Iris pigment epithelial cell (primary cell): ENCODE measurements at places on chromosomes 7 and 10.

GRCh38 chr10:22323538-22324305 lies 2.8 kb downstream of the BMI1 start:
- no peak for DNase-seq

DNA sequence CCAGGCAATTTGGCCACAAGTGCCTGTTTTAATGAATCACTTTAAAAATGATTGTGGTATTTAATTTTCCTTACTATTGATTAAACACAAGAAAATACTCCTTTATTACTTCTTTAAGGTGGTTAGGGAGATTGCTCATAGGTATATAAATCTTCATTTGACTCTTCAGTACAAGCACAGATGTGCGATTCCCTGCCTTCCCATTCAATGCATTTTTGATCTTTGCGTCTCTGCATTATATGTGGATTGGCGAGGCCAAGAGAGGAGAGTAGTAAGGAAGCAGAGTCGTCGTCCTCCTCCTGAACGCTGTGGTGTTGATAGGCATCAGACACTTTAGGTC lies 683.7 kb downstream of the LRMDA start:
- DNase-seq: no peak

- DNase-seq: no peak
Measured at GRCh38 chr7:8229927-8230326, 32.0 kb downstream of the ICA1 start.

GRCh38 chr7:29330136-29330535 lies 135.6 kb downstream of the CHN2 start:
- no peak for DNase-seq

DNA sequence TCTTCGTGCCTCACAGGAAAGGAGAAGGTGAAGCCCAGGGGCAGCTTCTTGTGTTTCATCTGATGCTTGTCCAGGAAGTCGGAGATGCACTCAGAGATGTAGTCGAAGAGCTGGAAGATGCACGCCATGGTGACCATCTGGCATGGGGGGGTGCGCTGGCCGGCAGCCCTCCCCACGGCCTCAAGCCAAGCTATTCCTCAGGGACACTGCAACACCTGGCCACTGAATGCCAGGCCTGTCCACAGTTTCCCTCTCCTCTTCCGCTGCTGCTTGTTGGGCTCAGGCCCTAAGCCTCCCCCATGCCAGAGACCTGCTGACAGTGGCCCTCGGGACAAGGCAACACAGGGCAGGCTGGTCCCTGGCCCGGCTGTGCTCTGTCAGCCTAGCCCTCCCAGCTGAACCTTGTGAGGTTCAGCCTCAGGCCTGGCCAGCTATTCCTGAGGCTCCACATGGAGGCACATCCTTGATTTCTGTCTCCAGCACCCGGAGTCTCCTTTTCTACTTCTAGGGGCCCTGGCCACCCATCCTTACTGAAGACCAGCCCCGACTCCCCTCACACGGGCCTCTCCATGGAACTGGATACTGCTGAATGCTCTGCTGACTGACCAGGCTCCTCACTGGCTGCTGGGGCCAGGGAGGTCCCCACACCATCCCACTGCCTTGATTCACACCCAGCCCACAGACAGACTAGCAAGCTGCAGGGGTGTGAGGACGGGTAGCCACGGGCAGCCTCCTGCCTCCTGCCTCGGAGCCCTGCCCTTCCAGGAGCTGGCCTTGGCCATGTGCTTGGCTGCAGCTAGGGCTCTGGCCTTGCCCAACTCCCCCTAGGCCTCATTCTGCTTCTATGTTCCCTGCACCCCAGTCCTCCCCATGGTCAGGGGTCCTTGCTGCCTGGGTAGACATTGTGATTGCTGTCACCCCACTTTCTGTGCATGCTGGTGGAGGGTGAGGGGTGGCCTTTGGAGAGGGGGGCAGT lies 10.1 kb upstream of the MYL7 start:
- no peak for DNase-seq

- DNase-seq: no peak
Measured at GRCh38 chr10:121113385-121113696, 262.2 kb downstream of the WDR11 start.

DNA sequence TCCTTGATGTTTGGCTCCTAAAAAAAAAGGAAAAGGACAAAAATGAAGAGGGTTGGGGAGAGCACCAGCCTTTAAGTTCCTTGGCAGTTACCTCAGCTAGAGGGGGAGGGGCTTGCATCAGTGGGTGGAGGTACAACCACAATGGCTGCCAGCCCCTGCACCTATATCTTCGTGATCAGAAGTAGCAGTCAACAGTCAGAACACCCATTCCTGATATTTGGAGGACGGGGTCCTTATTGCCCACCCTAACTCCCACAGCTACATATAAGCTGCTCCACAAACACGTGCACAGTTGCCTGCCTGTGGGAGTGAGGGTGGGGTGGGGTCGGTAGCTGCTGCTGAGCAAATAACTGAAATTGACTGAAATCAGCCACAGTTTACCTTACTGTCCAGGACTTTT lies 26.2 kb downstream of the C1GALT1 start:
- no peak for DNase-seq

DNA sequence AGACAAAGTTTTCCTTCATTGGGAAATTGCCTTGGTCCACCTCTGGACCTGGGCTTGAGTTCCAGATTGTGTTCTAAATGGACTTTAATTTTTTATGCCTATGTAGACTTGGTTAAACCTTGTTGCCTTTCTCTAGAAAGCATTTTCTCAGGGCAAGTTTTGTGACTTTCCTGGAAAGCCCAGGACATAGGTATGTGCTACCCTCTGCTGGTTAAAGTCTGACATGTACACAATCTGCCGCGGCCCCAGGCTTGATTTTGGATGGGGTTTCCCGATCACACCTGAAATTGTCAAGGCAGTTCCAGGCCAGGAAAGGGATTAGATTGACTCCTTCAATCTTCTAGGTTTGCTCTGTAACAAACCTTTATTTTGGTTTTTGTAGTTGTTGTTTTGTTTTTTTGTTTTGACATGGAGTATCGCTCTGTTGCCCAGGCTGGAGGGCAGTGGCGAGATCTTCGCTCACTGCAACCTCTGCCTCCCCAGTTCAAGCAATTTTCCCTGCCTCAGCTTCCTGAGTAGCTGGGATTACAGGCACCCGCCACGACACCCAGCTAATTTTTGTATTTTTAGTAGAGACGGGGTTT lies 14.1 kb upstream of the AKR1B10 start:
- peak; percentile 54 for DNase-seq

DNA sequence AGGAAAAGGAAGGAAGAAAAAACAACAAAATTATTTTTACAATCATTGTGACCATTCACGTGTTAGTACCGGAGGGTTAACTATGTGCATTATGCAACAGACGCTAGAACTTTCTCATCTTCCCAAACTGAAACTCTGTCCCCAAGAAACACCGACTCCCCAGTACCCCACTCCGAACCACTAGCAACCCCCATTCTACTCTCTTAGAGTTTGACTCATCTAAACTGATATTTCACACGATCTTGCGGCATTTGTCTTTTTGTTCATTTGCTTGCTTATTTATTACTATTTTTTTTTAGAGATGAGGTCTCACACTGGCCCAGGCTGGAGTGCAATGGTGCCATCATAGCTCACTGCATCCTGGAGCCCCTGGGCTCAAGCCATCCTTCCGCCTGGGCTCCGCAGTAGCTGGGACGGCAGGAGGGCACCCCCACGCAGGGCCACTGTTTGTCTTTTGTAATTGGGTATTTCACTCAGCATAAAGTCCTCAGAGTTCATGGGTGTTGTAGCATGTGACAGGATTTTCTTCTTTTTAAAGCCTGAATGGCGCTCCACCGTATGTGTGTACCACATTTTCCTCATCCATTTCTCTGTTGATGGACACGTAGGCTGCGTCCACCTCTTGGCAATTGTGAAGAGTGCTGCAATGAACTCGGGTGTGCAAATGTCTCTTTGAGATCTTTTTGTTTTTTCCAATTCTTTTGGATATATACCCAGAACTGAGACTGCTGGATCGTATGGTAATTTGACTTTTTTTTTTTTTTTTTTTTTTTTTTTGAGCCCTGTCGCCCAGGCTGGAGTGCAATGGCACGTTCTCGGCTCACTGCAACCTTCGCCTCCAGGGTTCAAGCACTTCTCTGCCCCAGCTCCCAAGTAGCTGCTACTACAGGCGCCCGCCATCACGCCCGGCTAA lies 9.5 kb downstream of the MNX1 start:
- no peak for DNase-seq

DNA sequence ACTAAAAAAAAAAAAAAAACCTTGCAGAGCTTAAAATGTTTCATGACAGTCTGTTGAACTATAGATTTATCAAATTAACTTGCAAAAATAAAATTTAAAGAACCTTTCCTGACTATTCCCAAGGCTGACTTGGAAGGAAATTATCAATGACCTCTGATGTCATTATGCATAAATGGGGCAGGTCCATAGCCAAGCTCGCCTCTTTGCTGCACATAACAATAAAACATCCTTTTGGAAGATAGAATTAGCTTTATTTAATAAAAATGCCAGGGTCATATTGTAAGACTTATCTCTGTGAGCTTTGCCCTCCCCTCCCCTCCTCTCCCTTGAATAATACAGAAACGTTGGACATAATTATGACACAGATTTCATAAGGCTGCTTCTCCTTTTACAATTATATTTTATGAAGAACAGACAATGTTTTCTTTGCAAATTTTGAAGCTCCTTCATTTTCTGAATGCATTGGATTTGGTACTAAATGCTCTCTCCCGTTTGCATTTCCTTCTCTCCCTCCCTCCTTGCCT lies 444.8 kb downstream of the AUTS2 start:
- no peak for DNase-seq

- DNase-seq: no peak
Measured at GRCh38 chr10:71454347-71454746, 57.6 kb downstream of the CDH23 start.

- DNase-seq: no peak
Measured at GRCh38 chr7:17497549-17498167, 199.2 kb downstream of the AHR start.

- DNase-seq: peak; percentile 96
Measured at GRCh38 chr10:63114031-63114814, 18.9 kb upstream of the NRBF2 start.

GRCh38 chr7:72057231-72057630 lies 354.9 kb downstream of the CALN1 start:
- DNase-seq: no peak

DNA sequence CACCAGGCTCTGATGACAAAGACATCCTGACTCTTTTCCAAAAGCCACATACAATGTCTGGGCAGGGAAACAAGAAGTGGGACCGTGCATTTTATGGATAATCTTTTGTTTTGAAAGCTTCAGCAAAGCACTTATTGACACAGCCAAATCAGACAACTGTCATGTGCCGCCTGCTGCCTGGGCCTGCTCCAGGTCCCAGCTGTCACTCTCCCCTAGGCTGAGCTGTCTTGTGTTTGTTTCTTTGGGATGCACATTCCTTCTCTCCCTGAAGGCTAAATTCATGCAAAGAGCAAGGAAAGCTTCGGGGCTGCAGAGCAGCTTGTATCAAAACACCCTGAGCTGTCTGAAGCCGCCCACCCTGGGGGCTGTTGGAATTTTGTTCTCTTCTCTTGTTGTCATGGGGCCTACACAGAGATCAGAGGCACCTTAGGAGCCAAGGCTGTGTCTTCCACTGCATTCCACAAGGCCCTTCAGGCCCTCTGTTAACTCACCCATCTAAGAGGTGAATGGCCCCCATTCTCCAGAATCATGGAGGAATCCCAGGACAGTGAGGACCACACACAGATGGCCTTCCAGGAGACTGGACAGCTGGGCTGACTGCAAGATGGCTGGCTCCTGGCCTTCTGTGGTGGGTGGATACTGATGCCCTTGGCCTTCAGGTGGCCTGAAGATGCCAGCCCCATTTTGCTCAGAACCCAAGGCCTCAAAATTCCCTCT lies 17.8 kb upstream of the SLC18A2 start:
- DNase-seq: no peak
